ENCODE measurements at places on chromosomes 1 and 21. TPM values are rescaled to one million over a fixed set of nuclear protein-coding genes. Genes with fewer than 3 reads are reported as not detected.

Gene OPTC
- total RNA-seq, result not detected

Gene ERG
- 21.7 TPM for total RNA-seq

Gene CELSR2
- total RNA-seq, result 8.8 TPM

Gene ILF2
- 104 TPM for total RNA-seq

Gene SZT2
- total RNA-seq, result 40.1 TPM

Gene LRRC38
- not detected for total RNA-seq

Gene MX2
- 31.9 TPM for total RNA-seq

Gene OR10K2
- not detected for total RNA-seq

Gene ANKRD34A
- total RNA-seq, result 1.2 TPM

Gene IL22RA1
- total RNA-seq, result 0.37 TPM

Gene FUCA1
- 45.3 TPM for total RNA-seq

Gene F13B
- not detected for total RNA-seq

Gene PBX1
- 50.6 TPM for total RNA-seq

Gene FLG
- total RNA-seq, result not detected

Gene ALPL
- 148 TPM for total RNA-seq

Gene RYR2
- total RNA-seq, result 4.7 TPM

Gene TMEM63A
- 98.5 TPM for total RNA-seq

Gene KRTAP11-1
- total RNA-seq, result not detected

Gene LCE3E
- total RNA-seq, result not detected

Gene ZBTB37
- 10.0 TPM for total RNA-seq

Gene IGSF9
- 2.8 TPM for total RNA-seq

Gene COL24A1
- total RNA-seq, result 0.84 TPM

Gene CD5L
- 0.64 TPM for total RNA-seq

Gene MRAP
- 0.39 TPM for total RNA-seq

Gene S1PR1
- total RNA-seq, result 35.5 TPM

Gene ESRRG
- total RNA-seq, result 0.63 TPM

Gene IFNLR1
- 4.1 TPM for total RNA-seq

Gene CCDC181
- 0.35 TPM for total RNA-seq

Gene OR2L5
- total RNA-seq, result not detected

Gene C1QB
- 648 TPM for total RNA-seq

Gene FBLIM1
- 52.3 TPM for total RNA-seq

Gene GBP5
- 3.0 TPM for total RNA-seq

Gene POGZ
- total RNA-seq, result 73.4 TPM

Gene GIPC2
- 2.2 TPM for total RNA-seq

Gene ZNF648
- 0.10 TPM for total RNA-seq

Gene VHLL
- not detected for total RNA-seq

Gene MYBPH
- total RNA-seq, result 0.55 TPM

Gene OR2G6
- total RNA-seq, result not detected

Gene RC3H1
- total RNA-seq, result 35.7 TPM

Gene TNFRSF14
- 90.8 TPM for total RNA-seq

Gene KCNE2
- total RNA-seq, result not detected

Gene OR2T35
- not detected for total RNA-seq

Gene CRYAA
- total RNA-seq, result not detected

Gene HMCN1
- total RNA-seq, result 91.0 TPM

Gene EFHD2
- 107 TPM for total RNA-seq

Gene DEGS1
- total RNA-seq, result 92.2 TPM

Gene FCER1A
- total RNA-seq, result 0.89 TPM

Gene BEST4
- total RNA-seq, result 0.52 TPM

Gene MRPS14
- total RNA-seq, result 30.3 TPM

Gene SRGAP2B
- total RNA-seq, result 34.5 TPM

Gene STPG1
- total RNA-seq, result 8.7 TPM
